ENCODE measurements at places on chromosomes 2 and 18.
A peak's percentile ranks its signal among the peaks of the same experiment; 100 is the strongest.

- no peak for DNase-seq
These were observed 246.8 kb upstream of the RASGRP3 start for GRCh38 chr2:33229646-33230045.

DNA sequence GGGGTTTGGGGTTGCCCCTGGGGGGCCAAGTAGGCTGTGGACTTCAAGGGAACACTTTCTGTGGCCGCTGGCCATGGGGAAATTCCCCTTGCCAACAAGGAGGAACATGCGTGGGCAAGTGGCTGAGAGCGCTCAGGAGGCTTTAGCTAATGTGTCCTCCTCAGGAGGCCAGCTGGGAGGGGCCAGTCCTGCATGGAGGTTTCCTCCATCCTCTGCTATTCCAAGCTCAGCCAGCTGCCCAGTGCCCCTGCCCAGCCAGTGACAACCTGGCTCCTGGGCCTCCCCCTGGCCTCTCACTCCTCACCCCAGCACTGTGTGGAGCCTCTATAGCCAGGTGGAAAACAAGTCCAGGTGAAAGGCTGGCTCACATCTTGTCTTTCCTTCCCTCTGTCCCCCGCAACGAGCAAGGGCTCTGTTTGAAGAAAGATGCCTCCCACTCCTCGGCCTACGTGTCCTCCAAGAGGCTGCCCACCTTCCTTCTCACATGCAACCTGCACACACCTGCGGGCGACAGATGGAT is 64.4 kb upstream of the DAPL1 start:
- DNase-seq: no peak

- no peak for DNase-seq
These were observed 106.9 kb downstream of the OSR1 start for GRCh38 chr2:19251554-19251953.

DNA sequence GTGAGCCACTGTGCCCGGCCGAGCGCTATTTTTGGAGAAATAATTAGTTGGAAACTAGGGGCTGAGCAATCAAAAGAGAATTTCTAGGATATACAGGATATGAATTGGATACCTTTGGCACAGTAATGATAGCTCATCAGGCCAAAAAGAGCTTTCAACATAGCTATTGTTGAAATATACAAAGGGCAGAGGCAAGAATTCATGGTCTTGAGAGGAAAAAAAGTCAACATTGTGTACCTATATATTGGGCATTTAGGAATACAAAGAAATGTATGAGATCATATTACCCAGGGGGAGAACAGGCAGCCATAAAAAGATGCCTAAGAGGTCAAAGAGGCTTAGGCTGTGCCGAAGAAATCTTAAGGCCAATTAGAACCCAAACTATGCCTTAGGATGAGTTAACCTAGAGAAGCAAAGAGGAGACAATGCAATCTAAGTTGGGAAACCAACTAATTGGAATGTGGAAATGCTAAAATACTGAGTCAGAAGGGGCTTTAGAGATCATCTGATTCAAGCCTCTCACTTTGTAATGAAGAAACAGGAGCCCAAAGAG is 99.0 kb downstream of the RBBP8 start:
- DNase-seq: no peak

- peak; percentile 7 for DNase-seq
These were observed 137.9 kb downstream of the SLC4A3 start for GRCh38 chr2:219765231-219765911.

GRCh38 chr18:73043611-73044010 is 175.8 kb upstream of the NETO1 start:
- DNase-seq: no peak

DNA sequence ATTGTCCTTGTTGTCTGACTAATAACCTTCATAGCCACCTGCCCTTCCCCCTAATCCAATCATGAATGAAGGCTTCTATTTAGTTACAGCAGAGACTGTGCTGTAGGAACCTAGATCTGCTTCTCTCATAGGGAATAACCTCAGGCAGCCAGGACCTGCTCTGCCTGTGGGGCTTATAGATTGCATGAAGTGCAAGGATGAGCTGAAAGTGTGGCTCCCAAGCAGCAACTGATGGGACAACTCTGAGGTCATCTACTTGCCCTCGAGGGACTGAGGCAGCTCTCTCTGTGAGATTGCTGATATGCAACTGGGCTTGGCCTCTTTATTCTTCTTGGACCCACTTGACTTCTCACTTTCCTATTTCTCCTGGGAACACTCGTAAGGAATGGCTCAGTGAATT is 23.8 kb upstream of the SLC38A11 start:
- DNase-seq: no peak

DNA sequence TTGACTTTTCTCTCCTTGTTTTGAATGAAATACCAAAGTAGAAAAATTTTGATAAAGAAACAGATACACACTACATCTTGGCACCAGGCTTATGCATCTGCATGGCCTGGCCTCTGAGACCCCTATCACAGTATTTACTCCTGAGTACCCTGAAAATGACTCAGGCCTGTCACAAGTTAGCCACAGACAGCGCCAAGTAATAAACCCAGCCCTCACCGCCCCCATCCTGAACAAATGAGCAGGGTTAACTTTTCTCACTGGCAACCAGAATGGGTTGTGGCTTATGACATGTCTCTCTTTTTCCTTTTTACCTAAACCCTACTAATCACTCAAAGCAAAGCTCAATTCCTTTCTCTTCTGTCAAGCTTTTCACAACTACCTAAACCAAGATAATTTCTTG is 35.3 kb downstream of the SPRED2 start:
- DNase-seq: no peak

DNA sequence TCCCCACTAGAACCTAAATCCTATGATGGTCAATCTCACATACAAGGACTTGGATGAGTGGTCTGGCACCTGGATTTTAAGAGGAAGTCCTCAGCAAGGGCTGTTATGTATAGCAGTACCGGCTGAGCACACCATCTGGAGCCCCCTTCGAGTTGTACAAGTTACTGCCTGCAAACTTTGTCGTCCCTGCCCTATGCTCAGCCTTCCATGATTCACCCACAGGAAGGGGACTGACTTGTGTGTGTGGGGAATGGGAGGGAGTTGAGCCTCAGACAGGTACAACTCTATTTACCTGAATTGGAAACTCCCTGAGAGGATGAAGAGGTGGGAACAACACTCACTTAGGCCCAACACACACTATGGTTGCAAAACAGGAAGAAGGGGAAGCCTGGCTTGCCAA is 186.6 kb downstream of the MYO5B start:
- DNase-seq: no peak

- no peak for DNase-seq
These were observed 259.8 kb upstream of the LYPD1 start for GRCh38 chr2:132929786-132930185.

- no peak for DNase-seq
These were observed 27.2 kb upstream of the NFE2L2 start for GRCh38 chr2:177291701-177292100.

DNA sequence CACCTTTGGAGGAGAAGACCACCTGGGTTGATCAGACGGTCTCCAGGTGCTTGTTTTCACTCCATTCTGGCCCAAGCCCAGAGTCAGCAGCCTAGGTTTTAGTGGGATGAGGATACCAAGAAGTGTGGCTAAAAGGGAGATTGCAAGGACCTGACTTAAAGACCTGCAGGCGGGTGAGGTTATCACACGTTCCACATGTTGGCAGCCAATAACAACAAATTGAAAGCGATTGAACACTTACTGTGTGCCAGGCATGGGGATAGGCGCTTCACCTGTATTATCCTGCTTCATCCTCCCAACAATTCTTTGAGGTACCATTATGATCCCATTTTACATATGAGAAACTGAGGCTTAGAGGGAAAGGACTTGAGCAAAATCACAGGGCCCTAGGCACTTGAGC is 5.0 kb downstream of the ARL4C start:
- DNase-seq: no peak

GRCh38 chr2:177143444-177143843 is 69.2 kb upstream of the HNRNPA3 start:
- DNase-seq: no peak

DNA sequence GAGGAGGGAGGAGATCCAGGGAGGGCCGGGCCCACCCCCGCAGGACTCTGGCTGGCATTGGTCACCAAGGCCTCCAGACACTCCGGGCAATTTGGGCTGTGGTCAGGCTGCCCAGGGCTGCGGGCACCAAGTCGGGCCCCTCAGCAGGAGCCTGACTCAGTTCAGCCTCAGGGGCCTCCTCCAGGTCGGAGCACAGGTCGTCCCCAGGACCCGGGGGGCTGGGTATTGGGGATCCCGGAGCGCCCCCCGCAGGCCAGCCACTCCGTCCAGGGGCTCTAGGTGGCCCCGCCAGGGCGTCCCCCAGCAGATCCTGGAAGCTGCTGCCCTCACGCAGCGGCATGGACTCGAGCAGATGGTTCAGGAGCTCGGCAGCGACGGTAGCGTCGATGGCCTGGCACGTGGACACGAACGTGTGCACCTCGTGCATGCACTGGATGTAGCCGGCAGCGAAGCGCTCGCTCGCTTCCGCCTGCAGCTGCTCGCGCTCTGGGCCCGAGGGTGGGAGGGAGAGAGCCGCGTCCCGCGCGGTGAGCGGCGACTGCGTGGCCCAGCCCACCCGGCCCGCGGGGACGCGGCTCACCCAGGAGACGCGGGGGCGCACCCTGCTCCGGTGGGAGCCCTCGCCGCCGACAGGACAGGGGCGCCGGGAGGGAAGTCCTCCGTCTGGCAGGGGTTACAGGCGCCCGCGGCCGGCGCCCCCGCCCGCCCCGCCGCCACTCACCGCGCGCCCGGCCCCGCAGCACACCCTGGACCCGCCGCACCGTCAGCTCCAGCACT is 884 bp downstream of the HES6 start:
- no peak for DNase-seq

- DNase-seq: no peak
These were observed 11.1 kb downstream of the COLEC12 start for GRCh38 chr18:489244-490023.

DNA sequence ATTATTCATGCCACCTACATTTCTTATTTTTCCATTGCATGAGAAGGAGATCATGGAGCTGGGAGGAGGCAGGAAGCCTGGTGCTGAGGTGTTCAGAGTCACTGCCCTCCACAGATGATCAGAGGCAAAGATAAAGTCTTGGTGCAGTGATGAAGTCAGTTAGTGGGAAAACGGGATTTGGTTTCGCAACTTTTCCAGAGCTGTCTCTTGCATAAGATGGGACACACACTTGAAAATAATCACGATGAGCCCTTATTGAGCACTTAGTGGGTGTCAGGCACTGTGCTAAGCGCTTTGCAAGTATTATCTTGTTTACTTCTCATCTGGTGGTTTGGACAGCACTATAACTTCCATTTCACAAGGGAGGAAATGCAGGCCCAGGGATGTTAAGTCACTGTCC is 222.1 kb upstream of the SMAD2 start:
- no peak for DNase-seq

DNA sequence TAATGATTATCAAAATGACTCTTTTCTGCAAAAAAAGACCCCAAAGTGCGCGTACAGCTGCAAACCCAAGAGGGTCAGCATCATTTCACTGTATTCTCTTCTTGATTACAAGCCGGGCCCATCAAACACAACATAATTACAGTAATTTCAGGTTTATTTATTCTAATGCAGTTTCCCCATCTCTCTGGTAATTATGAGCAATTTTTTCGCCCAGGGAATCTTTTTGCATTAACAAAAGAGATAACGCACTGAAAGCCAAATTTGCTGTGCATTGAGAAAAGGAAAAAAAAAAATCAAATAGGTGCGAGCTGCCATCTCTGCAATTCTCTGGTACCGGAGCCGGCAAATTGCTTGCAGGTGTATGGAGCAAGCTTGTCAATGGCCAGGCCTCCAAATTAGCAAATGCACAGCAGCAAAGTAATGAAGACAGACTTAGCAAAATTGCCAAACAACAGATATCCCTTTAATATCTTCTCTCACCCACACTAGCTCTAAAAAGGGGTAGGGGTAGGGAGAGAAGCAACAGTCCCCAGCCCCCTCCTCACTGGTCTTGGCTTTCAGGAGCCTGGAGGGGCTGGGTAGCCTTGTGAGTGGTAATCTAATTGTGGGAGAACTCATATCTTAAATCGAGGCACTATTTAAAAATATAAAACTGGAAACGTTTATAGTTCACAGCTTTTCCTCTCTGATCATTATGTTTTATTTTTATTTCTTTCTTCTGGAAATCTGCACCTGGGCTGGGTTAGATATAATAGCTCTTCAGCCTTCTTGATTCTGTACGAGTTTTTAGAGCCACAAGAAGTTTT is 6.7 kb downstream of the DLX1 start:
- DNase-seq: no peak

DNA sequence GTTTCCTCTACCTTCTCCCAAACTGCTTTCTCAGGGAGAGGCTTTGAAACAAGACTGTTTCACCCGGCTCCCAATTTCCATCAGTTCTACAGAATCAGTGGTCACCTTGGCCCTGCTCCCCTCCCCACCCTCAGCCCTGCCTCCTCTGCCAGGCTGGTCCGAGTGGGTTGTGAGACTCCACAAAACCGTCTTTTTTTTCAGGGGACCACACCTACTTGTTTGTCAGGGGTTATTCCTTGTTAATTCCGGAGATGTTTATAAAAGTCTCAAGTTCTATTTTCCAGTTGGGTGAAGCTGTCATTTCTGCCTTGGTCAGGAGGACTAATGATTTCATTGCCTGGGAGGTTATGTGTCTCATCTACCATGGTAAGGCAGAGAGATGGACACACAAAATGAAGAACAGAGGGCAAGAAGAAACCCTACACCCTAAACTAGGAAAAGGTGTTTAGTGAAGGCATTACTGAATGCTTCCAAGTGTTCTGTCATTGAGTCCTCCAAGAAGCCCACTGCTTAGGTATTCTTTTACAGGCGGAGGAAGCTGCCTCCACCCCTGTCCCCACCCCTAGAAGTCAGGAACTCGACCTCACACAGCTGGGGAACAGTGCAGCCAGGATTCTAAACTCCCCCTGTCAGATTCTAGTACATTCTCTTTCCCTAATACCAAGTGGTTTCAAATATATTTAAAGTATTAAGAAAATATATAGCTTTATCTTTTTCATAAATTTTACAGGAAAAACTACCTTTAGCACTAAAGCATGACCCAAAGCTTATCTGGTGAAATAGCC is 46.3 kb downstream of the COPS8 start:
- no peak for DNase-seq

GRCh38 chr2:8581601-8582041 is 100.2 kb upstream of the ID2 start:
- DNase-seq: no peak

GRCh38 chr2:158761621-158762020 is 33.5 kb upstream of the DAPL1 start:
- DNase-seq: no peak

- no peak for DNase-seq
These were observed 233.3 kb downstream of the ATAD2B start for GRCh38 chr2:23693606-23693951.

DNA sequence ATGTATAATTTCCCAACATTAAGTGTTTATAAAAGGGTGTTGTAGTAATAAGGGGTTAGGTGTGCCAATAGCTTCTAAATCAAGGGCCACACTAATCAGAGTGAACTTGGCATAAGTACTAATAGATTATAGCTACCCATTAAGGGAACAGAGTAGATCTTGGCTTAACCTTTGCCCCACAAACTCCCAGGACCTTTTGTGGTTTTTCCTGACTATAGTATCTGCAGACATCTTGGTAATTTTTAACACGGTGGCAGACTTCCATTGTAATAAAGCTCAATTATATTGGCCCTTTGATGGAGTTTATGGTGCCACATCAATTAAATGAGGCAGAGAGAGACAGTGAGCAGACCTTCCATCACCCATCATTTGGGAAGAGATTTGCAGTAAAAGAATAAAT is 358.5 kb upstream of the HNRNPA3 start:
- DNase-seq: no peak

- no peak for DNase-seq
These were observed 573.3 kb downstream of the LRP1B start for GRCh38 chr2:141557329-141558095.

GRCh38 chr18:57957210-57957609 is 86.8 kb upstream of the NEDD4L start:
- DNase-seq: no peak

Measured in NAMALWA (cell line).